GM03348 (cell line): ENCODE measurements at places on chromosomes 5 and 9.

GRCh38 chr5:76626738-76627137, 3.5 kb upstream of the F2RL2 start:
- DNase-seq: no peak

DNA sequence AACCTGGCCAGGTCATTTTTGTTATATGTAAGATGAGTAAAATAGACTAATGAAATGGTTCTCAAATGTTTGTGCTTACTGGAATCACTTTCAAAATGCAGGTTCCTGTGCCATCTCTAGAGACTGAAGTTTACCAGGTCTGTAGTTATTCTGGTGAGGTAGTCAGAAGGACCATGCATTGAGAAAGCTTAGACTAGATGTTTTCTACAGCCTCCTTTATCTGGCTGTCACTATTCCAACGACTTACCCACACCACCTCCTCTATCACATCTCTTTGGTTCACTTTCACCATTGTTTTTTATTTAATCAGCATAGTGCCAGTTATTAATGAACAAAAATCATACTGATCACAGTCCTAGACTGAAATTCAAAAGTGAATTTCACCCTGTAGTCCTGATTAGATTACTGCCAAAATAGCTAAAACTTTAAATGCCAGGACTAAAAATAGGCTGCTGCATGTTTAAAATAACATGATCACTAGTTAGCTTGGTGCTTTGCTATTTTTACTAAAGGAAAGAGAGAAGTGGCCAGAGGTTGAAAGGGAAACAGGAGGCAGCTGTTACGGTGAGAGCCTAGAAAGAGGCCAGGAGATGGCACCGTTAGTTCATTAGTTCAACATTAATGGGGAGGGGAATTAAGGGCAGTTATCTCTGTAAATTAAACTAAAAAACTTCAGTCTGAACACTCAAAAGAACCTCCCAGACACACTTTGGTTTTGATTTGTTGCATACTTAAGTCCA, 13.9 kb upstream of the FNIP1 start:
- peak; percentile 29 for DNase-seq

- no peak for DNase-seq
Observed at GRCh38 chr9:123597048-123597447, 241.1 kb downstream of the CRB2 start.

DNA sequence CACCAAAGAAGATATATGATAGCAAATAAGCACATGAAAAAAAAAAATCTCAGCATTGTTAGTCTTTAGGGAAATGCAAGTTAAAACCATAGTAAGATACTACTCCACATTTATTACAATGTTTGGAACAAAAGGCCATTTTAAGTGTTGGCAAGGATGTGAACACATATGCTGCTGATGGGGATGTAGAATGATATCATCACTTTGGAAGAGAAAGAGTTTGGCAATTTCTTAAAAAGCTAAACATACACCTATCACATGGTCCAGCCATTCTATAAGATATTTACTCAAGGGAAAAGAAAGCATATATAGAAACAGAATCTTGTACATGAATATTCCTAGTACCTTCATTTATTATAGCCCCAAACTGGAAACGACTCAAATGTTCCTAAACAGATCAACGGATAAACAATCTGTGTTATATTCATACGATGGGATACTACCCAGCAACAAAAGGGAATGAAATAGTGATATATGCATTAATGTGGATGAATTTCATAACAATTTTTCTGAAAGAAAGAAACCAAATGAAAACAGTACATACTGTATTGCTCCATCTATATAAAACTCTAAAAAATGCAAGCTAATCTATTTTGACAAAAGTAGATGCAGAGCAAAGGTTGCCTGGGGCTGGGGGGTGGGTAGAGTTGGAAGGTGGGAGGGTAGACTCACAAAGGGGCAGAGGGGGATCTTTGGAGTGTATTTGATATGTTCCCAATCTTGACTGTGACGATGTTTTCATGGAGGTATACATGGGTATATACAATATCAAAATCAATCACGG, 45.7 kb upstream of the SMAD5 start:
- no peak for DNase-seq

GRCh38 chr9:123629531-123629930, 273.5 kb downstream of the CRB2 start:
- DNase-seq: no peak

DNA sequence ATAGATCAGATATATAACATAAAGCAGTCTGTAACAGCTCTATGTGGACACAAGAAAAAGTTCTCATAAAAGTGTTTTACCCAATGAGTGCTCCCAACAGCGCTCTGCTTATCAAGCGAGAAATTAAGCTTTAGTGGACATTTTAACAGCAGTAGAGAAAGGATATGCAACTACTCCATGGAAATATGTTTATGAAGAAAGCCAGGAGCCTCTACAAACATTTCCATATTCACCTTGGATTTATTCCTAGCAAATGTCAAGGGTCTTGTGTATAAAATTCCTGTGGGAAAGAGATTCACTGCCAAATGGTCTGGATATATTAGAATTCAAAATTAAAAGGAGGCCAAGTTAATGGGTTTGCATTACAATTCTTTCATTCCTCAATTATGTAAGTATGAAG, 66.5 kb downstream of the DTWD2 start:
- no peak for DNase-seq

DNA sequence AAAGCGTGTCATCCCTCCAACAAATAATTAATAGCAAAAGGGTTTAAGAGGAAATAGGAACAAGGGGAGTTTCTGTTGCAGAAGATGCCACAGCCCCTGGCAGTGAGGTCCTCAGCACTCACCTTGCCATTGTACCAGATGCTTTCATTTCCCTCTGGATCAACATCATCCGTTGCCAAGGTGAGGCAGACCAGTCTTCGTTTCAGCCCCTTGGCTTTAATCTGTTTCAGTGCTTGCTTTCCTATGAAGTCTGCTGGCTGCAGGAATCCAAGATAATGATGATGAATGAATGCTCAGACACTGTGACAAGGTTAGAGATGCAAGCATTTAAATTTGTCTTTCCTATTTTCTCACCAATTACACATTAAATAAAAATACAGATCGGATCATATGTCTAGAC, 20.0 kb upstream of the ARSB start:
- DNase-seq: no peak

- no peak for DNase-seq
Observed at GRCh38 chr9:118268046-118268445, 563.8 kb downstream of the TLR4 start.

DNA sequence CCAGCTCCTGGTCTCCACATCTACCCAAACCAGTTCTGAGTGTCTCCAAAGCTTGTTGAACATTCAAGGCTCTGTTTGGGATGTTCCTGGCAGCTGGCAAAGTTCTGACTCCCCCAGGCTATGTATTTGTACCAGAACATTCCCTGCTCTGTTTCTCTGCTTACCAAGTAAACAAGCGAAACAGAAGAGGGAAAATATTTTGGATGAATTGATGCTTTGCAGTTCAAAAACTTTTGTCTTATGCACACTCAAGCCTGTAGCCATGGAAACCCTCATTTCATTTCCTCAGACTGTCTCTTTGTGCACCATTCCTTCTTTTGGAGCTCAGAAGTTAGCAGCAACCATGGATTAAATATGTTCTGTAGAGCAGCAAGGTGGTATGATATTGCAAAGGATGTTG, 145.8 kb downstream of the ACTL7B start:
- no peak for DNase-seq

GRCh38 chr5:6719896-6720560, 6.8 kb downstream of the TENT4A start:
- DNase-seq: no peak

- no peak for DNase-seq
Observed at GRCh38 chr9:27019589-27019988, 14.1 kb upstream of the LRRC19 start.

DNA sequence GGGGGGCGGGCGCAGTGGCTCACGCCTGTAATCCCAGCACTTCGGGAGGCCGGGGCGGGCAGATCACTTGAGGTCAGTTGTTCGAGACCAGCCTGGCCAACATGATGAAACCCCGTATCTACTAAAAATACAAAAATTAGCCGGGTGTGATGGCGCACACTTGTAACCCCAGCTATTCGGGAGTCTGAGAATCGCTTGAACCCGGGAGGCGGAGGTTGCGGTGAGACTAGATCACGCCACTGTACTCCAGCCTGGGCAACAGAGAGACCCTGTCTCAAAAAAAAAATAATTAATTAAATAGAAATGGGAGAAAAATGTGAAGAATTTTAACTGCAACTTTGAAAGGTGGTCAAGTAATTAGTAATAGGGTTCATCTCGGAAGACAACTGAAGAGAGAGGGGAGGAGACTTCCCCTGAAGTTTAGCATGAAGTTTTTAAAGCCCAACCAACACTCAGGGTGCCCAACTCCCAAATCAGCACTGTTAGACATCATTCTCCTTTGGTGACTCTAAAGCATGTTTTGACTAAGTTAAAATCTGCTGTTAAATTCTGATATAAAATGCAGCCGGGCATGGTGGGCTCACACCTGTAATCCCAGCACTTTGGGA, 1.4 kb upstream of the CSNK1A1 start:
- no peak for DNase-seq

GRCh38 chr9:68999393-69000105, 14.4 kb downstream of the PRKACG start:
- peak; percentile 84 for DNase-seq

GRCh38 chr9:8486095-8486494, 686.5 kb upstream of the DMAC1 start:
- no peak for DNase-seq

DNA sequence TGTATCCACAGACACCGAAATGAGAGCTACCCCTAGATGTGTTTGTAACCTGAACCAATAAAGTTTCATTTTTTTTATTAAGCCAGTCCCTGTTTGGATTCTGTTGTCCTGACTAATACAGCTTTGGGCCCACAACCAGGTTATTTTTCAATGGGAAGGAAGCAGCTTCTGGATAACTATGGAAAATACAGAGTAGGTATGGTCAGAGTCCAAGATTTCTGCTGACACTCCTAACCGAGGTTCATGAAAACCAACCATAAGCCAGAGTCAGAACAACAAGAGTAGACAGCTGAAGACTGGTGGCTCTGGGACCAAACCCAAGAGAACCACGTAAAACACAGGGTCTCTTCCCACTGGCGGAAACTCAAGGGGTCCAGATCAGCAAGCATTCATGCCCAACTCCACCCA, 10.8 kb downstream of the KLF9 start:
- DNase-seq: no peak
